ENCODE measurements at places on chromosomes 16 and 17.

DNA sequence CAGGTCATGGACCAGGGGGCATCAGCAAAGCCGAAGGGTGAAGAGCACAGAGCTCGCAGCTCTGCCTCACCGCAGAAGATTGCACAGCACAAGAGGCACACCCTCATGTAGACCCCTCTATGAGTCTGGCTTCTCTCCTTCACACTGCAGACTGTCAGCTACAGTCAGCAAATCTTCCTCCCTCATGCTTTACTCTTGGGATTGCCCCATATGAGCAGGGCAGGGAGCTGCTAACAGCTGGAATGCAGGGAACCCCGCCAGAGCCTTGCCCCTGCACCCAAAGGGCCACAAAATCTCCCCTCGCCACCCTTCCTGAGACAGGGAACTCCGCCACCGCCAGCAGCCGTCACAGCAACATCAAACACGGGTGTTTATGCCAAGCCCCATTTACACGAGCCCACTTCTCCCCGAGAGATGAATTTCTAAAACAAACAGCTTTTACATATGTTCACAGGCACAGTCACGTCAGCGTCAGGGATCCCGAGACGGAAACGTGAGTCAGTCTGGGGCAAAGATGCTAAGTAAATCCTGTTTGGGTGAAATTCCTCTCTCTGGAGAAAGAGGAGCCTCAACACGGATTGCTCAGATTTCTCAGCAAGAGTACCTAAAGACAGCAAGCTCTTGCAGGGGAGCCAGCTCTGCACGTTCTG is 121.9 kb downstream of the CDYL2 start:
- no peaks in the 10 kb centered on the region for H3K4me1 ChIP-seq
- no peak overlapping the region for H3K27ac ChIP-seq
- H3K36me3 ChIP-seq, result no peaks in the 10 kb centered on the region
- no peak for DNase-seq
- no peak overlapping the region for H3K4me3 ChIP-seq

GRCh38 chr17:7258731-7259554 is 3.3 kb downstream of the CLDN7 start:
- H3K36me3 ChIP-seq, result no peaks in the 10 kb centered on the region
- H3K4me3 ChIP-seq, result no peak overlapping the region
- no peak for DNase-seq
- H3K27me3 ChIP-seq, result peaks cover 7% of the 10 kb centered on the region
- H3K4me1 ChIP-seq, result peaks cover 11% of the 10 kb centered on the region
- no peak overlapping the region for H3K27ac ChIP-seq

- H3K27ac ChIP-seq, result no peak overlapping the region
- H3K36me3 ChIP-seq, result no peaks in the 10 kb centered on the region
- no peaks in the 10 kb centered on the region for H3K27me3 ChIP-seq
- no peaks in the 10 kb centered on the region for H3K4me1 ChIP-seq
These were observed 146.4 kb downstream of the PCTP start for GRCh38 chr17:55897301-55897700.

- peaks cover 10% of the 10 kb centered on the region for H3K4me1 ChIP-seq
- no peaks in the 10 kb centered on the region for H3K36me3 ChIP-seq
- no peak for DNase-seq
- H3K27me3 ChIP-seq, result no peaks in the 10 kb centered on the region
- H3K4me3 ChIP-seq, result no peak overlapping the region
These were observed 159.1 kb upstream of the CDH11 start for GRCh38 chr16:65280845-65281512.

DNA sequence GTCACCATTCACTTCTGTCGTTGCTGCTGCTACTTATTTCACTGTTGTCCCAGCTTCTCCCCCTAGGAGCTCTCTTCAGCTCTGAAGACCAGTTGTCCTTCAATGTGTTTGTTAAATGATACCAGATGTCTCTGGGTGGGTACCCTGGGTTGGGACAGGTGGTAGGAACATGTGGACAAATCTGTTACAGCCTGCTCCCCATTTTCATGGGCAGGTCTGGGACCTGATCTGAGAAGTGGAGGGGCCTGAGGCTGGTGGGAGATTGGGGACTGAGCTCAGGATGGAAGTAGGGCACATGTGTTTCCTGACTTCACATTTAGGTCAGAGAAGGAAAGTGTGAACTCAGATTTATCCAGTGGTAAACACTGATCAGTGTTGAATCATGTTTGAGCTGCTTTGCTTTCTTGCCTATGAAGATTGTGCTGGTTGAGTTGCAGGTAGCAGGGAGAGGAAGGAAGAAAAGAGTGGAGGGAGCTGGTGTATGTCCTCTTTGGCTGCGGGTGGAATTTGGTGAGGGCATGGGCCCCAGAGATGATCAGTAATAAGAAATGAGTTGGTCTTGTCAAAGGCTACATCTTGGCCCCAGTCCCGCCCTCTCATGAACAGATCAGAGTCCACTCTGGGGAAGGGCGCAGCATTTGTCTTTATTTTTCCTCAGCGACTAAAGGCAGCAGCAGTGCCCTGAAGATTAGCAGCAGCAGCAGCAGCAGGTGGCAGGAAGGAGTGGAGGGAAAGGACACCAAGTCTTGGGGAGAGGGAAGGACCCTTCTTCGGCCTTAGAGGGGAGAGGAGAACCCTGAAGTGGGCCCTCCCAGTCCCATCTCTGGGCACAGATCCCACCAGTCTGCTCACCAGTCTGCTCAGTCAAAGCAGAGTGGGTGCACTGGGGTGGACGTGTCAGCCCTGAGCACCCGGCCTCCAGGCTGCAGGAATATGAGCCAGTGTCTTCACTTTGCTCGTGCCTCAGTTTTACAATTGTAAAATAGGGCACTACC is 6.1 kb upstream of the EFTUD2 start:
- no peaks in the 10 kb centered on the region for H3K27me3 ChIP-seq
- no peak overlapping the region for H3K27ac ChIP-seq
- no peak overlapping the region for H3K4me3 ChIP-seq

GRCh38 chr17:65365169-65365568 is 196.3 kb downstream of the AXIN2 start:
- no peaks in the 10 kb centered on the region for H3K4me1 ChIP-seq
- no peak for DNase-seq
- no peak overlapping the region for H3K27ac ChIP-seq
- H3K27me3 ChIP-seq, result no peaks in the 10 kb centered on the region
- no peak overlapping the region for H3K4me3 ChIP-seq

All from ovary (tissue), 10 donors.